ENCODE measurements at places on chromosomes 4 and X.

GRCh38 chr4:45327544-45327943 lies 601.2 kb upstream of the GNPDA2 start:
- no peaks in the 10 kb centered on the region for H3K27me3 ChIP-seq
- no peak for DNase-seq
- no peak overlapping the region for H3K27ac ChIP-seq
- H3K36me3 ChIP-seq = no peaks in the 10 kb centered on the region
- no peaks in the 10 kb centered on the region for H3K4me1 ChIP-seq
- no peak overlapping the region for H3K4me3 ChIP-seq

DNA sequence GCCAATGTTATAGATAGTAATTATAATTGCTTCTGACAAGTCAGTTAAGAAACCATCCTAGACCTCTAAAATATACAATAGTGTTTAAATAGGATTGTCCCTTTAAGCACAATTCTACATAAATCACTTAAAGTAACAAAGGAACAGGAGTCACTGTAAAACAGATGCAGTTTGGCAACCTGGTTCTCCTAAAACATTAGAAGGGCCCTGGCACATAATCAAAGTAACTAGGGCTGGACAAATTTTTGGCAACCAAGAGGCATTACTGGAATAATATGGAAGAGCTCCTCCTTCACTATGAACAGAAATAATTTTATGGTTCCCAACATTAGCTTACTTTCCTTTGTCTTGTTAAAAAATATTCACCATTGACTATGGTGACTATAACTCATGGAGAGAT lies 75.0 kb upstream of the CCDC160 start:
- no peaks in the 10 kb centered on the region for H3K27me3 ChIP-seq
- H3K27ac ChIP-seq = no peak overlapping the region
- DNase-seq = no peak

GRCh38 chr4:187606581-187606980 lies 389.0 kb upstream of the ZFP42 start:
- no peak for DNase-seq
- no peaks in the 10 kb centered on the region for H3K4me1 ChIP-seq
- H3K27ac ChIP-seq = no peak overlapping the region
- H3K27me3 ChIP-seq = no peaks in the 10 kb centered on the region
- no peaks in the 10 kb centered on the region for H3K36me3 ChIP-seq

DNA sequence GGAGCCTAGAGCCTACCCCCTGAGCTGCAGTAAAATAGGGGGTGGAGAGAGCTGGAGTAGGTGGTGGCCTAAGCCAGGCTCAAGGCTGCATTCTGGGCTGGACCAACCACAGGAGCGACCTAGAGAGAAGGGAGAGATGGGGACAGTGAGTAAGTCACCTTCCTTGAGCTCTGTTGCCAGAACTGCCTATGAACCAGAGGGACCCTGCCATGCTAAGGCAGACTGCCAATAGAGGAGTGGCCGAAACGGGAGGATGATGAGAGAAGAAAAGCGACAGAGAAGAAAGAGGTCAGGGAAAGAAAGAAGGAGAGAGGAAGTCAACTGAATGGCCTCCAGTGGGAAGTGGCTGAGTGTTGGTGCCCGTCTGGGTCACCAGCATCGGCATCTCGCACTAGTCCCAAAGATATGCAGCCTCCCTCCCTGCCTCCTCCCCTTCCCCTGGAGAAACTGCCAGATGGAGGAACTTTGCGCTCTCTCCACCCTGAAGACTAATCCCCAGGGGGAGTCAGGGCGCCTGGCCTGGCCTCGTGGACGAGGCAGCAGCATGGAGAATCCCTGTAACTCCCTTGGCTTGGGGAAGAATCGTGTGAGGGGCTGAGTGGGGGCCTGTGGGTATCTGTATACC lies 28.8 kb downstream of the ELF4 start:
- peak overlapping the region; percentile 78 for H3K27ac ChIP-seq
- H3K27me3 ChIP-seq = no peaks in the 10 kb centered on the region
- peak overlapping the region; percentile 57 for H3K4me3 ChIP-seq

DNA sequence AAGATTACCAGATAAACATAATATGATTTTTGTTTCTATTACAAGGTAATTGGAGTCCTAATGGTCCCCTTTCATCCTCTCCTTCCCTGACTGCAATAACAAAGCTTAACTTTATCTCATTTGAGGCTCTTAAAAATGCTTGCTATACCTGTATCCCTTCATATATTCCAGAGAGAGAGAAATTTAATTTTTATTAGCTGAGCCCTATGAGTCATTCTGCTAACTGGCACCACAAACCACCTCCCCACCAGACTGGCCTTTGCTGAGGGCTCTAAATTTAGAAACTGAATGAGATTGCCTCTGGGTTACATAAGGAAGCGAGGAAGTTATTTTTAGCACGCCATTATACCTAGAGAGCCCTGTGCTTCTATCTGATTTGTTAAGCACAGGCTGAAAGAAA lies 27.4 kb downstream of the CBLL2 start:
- H3K4me3 ChIP-seq = no peak overlapping the region
- DNase-seq = no peak
- H3K4me1 ChIP-seq = no peaks in the 10 kb centered on the region

DNA sequence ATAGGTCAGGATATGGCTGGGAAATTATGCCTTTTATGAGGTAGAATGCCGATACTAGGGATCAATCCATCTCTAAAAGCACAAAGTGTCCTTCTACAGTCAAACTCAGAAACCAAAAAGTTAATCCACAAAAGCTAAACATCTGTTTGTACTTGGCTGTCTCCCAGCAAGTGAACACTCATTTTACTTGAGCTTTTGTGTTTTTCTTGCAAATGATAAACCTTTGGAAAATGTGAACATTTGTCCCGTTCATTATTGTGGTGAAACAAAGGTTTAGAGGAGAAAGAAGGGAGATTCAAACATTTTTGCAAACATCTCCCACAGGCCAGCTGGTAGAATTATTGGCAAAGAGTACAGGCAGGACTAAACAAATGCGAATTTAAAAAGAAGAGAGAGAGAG lies 300.6 kb upstream of the SPANXN1 start:
- no peak overlapping the region for H3K27ac ChIP-seq
- H3K4me1 ChIP-seq = no peaks in the 10 kb centered on the region
- no peaks in the 10 kb centered on the region for H3K36me3 ChIP-seq
- DNase-seq = no peak
- no peaks in the 10 kb centered on the region for H3K27me3 ChIP-seq
- no peak overlapping the region for H3K4me3 ChIP-seq

GRCh38 chr4:38691251-38692008 lies 27.4 kb downstream of the KLF3 start:
- peaks cover 8% of the 10 kb centered on the region for H3K27me3 ChIP-seq
- no peak for DNase-seq
- no peak overlapping the region for H3K27ac ChIP-seq
- H3K4me1 ChIP-seq = peaks cover 7% of the 10 kb centered on the region

DNA sequence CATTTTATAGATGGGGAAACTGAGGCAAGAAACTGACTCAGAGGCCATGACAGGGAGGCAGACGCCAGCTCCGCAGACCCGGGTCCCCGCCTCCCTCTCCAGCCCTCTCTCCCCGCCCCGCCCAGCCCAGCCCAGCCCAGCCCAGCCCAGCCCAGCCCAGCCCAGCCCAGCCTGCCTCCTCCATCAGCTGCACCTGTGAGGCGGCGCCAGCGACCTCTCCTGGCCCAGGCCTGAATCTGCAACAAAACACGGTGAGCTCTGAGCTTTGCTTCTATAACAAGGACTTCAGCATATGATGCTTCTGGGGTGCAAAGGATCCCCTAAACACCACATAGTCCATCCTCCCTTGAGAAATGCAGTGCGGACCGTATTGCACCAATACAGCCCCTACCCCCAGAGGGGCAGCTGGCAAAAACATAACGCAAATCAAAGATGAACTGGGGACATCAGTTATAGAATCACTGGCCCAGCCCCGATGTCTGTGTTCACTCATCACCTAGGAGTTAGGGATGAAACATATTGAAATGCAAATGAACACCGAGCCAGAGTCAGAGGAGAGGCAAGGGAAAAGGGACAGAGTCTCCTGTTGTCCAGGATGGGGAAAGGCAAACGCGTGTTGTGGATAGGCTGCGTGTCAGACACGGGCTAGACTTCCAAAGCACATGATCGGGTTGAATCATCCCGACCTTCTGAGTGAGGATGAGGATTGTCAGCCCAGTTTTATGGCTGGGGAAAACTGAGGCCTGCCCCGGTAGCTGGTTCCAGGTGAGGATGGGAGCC lies 216.1 kb upstream of the PSAPL1 start:
- peaks cover 34% of the 10 kb centered on the region for H3K4me1 ChIP-seq
- peak overlapping the region; percentile 40 for H3K27ac ChIP-seq
- no peaks in the 10 kb centered on the region for H3K27me3 ChIP-seq
- DNase-seq = no peak
- H3K36me3 ChIP-seq = no peaks in the 10 kb centered on the region

- H3K27ac ChIP-seq = no peak overlapping the region
- H3K36me3 ChIP-seq = no peaks in the 10 kb centered on the region
- no peak overlapping the region for H3K4me3 ChIP-seq
- H3K4me1 ChIP-seq = peaks cover 5% of the 10 kb centered on the region
- DNase-seq = no peak
Observed at GRCh38 chrX:42978655-42979379, 200.9 kb upstream of the PPP1R2C start.

GRCh38 chrX:109842611-109843010 lies 109.6 kb upstream of the ACSL4 start:
- H3K27ac ChIP-seq = peak overlapping the region; percentile 17
- no peaks in the 10 kb centered on the region for H3K27me3 ChIP-seq
- H3K4me1 ChIP-seq = peaks cover 37% of the 10 kb centered on the region
- H3K4me3 ChIP-seq = no peak overlapping the region
- no peak for DNase-seq
- H3K36me3 ChIP-seq = no peaks in the 10 kb centered on the region

DNA sequence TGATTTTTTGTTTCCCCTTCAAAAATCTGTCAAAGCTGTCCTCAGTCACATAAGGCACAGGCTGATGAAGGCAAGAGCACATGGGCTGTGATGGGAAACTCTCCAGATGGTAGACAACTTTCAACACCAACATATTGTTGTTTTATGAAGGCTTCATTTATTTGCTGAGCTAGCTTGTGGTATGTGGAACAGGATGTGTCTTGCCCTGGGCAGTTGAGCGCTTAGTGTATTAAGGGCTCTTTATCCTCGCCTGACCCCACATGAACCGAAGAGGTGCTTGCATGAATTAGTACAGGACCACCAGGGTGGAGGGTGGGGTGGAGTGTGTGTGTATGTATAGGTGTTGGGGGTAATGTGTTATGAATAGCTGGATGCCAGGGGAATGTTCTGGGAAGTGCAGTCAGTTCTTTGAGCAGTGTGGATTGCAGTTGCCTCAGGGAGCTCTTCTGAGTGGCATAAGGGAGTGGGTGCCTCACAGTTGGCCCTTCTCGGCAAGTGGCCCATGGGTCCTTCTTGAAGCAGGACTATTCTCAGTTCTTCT lies 103.1 kb downstream of the PHEX start:
- peaks cover 4% of the 10 kb centered on the region for H3K4me1 ChIP-seq
- H3K27ac ChIP-seq = no peak overlapping the region
- no peaks in the 10 kb centered on the region for H3K36me3 ChIP-seq

- peak; percentile 44 for DNase-seq
- H3K4me3 ChIP-seq = no peak overlapping the region
- no peak overlapping the region for H3K27ac ChIP-seq
- no peaks in the 10 kb centered on the region for H3K36me3 ChIP-seq
Observed at GRCh38 chr4:145609481-145610427, 9.4 kb upstream of the MMAA start.

- H3K4me3 ChIP-seq = peak overlapping the region; percentile 33
- H3K27me3 ChIP-seq = peaks cover 25% of the 10 kb centered on the region
- H3K27ac ChIP-seq = no peak overlapping the region
- H3K4me1 ChIP-seq = peaks cover 2% of the 10 kb centered on the region
- peak; percentile 8 for DNase-seq
- H3K36me3 ChIP-seq = no peaks in the 10 kb centered on the region
Observed at GRCh38 chrX:140091125-140091886, 126.0 kb upstream of the CXorf66 start.

DNA sequence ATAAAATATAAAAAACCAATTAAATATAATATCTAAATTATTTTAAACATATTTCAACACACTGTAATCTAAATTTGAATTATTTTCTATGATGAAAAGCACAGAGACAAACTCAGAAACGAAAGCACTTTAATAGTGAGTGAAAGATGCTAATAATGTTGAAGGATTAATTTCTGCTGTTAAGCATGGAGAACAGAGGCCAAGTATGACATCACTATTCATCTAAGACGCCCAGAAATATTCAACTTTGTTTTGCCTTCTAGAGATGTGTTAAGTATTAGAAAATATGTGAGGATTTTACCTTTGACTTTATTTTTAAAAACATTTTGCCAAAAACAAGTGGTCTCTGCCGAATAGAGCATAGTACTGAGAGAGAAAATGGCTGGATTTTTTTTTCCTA lies 19.3 kb downstream of the ARHGEF6 start:
- H3K4me3 ChIP-seq = no peak overlapping the region
- H3K27me3 ChIP-seq = no peaks in the 10 kb centered on the region
- H3K36me3 ChIP-seq = peaks cover 49% of the 10 kb centered on the region
- no peak overlapping the region for H3K27ac ChIP-seq

GRCh38 chrX:8147226-8147625 lies 23.8 kb downstream of the VCX2 start:
- no peaks in the 10 kb centered on the region for H3K4me1 ChIP-seq
- H3K27ac ChIP-seq = no peak overlapping the region
- DNase-seq = no peak

DNA sequence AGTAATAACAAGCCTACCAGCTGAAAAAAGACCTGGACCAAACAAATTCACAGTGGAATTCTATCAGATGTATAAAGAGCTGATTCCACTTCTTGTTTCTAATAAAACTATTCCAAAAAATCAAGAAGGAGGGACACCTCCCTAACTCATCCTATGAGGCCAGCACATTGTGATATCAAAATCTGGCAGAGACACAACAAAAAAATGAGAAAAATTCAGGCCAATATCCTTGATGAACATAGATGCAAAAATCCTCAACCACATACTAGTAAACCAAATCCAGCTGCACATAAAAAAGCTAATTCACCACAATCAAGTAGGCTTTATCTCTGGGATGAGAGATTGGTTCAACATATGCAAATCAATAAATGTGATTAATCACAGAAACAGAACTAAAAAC lies 147.9 kb upstream of the NEIL3 start:
- no peak overlapping the region for H3K27ac ChIP-seq
- H3K4me3 ChIP-seq = no peak overlapping the region
- H3K4me1 ChIP-seq = peaks cover 14% of the 10 kb centered on the region
- peaks cover 5% of the 10 kb centered on the region for H3K36me3 ChIP-seq
- H3K27me3 ChIP-seq = peaks cover 2% of the 10 kb centered on the region
- DNase-seq = no peak

DNA sequence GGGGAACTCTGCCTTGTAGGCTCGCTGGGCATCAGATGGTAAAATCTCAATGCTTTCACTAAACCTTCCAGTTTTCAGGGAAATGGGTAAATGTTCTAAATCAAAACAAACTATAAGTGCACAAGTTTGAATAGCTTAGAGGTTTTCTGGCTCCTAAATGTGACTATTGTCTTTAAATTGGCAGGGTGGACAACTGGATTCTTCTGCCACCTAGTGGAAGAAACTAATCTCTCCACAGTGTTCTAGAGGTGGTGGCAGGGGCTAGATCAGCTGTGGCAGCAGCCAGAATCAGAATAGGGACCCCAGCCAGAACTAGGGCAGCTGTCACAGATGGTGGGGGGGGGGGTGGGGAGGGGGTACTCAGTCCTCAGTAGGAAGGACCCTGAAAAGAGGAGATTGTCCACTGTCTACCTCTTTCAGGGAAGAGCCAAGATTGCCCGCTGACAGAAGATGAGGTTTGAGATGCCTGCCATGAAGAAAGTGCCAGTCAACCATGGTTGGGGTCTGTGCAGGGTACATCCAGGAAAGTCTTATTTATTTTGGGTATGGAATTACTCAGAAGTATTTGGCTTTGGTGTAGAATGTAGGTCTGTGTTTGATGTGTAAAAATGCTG lies 201.4 kb downstream of the CCNG2 start:
- no peaks in the 10 kb centered on the region for H3K36me3 ChIP-seq
- H3K4me3 ChIP-seq = no peak overlapping the region
- no peak overlapping the region for H3K27ac ChIP-seq
- no peak for DNase-seq
